ENCODE measurements at places on chromosomes 2 and 18.

DNA sequence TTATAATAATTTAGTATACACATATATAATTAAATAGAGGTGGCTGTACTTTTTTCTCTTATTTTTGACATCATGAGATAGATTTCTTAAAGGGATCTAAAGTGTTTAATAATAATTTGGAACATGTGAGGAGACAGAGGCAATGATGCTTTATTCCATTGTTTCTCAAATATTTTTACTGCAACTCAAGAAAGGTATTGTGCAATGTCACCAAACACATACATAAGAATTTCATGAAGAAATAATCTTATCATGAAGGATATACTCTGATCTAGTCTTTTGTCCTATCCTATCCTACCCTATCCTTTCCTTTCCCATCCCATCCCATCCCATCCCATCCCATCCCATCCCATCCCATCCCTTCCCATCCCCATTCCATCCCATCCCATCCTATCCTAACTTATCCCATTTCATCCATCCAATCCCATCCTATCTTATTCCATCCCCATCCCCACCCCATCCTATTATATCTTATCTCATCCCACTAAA lies 232.1 kb upstream of the SMIM21 start:
- DNase-seq, result no peak

DNA sequence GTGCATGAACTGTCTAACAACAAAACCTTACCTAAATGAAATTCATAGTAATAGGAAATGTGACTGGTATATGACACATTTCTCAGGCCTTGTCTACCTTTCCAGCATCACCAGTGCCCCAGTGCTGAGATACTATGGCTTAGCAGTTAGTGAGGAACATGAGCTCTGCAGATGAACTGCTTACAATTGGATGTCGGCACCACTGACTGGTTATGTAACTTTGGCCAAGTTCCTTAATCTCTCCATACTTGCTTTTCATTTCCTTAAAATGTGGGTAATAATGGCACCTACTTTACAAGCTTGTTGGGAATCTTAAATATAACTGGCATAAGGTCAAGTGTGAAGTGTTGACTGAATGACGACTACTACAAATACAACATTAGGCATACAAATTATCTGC lies 136.3 kb downstream of the OLA1 start:
- no peak for DNase-seq

DNA sequence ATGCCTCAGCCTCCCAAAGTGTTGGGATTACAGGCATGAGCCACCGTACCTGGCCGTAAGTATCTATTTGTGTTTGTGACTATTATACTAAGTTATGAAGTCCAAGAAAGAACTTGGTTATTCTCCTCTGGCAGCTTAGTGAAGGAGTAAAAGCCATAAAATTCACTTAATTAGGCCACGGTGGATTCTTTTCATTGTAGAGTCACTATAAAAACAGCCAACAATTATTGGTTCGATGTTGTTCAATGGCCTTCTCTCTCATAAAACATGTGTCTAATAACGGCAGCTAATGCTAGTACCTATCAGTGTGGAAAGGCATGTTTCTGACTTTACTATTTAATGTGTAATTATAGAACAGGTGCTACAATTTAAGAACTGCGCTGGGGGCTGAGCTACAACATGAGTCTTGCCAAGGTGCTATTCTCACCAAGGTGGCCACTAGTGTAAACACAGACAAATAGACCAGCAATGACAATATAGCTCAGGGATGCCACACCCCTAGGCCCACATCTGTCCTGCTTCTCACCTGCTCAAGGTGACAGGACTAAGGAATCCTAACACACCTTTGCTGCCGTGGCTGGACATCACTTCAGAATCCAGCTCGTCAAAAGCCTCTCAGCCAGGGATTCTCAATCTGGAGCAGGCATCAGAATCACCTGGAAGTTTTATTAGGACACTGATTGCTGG lies 17.2 kb downstream of the ATP8B1 start:
- DNase-seq, result no peak

GRCh38 chr2:68850524-68850923 lies 20.7 kb downstream of the BMP10 start:
- no peak for DNase-seq

DNA sequence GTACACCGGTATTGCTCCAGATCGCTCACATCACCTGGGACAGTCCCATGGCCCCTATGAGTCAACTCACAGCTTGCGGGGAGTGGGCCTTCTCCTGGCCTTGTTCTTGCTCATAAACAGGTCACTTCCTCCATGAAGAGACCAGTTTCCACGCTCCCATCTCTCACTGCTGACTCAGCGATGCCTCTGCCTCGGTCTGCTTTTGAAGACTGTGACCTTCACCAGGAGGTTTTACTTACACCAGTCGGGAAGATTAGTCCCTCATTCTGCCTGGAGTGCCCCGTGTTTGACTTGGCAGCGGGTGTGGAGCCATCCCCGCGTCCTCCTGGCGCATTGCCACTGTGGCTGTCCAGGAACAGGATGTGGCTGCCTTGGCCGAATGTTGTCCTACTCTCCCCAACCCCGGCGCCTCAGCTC lies 159.8 kb downstream of the RHBDD1 start:
- DNase-seq, result peak; percentile 59
